ENCODE measurements at places on chromosomes 6 and 20. TPM values are rescaled to one million over a fixed set of nuclear protein-coding genes. Genes with fewer than 3 reads are reported as not detected.
A peak's percentile ranks its signal among the peaks of the same experiment; 100 is the strongest.

Gene FAM162B
- 1.2 TPM for total RNA-seq

Gene UNC5CL
- under 0.01 TPM for total RNA-seq

Gene CAGE1
- not detected for total RNA-seq

Gene C6orf58
- 1.6 TPM for total RNA-seq

Gene SLC32A1
- 7.7 TPM for total RNA-seq

Gene AVP
- not detected for total RNA-seq

Gene SGK2
- 0.41 TPM for total RNA-seq

Gene ZBP1
- not detected for total RNA-seq

Gene IPCEF1
- 10.6 TPM for total RNA-seq

Gene CST4
- not detected for total RNA-seq

Gene ANGPT4
- not detected for total RNA-seq

Gene PPP1R14C
- total RNA-seq = 59.1 TPM

Gene GSTA4
- 119 TPM for total RNA-seq

- DNase-seq = no peak
Measured at GRCh38 chr20:51021067-51022025, 1.6 kb downstream of the KCNG1 start.

GRCh38 chr20:3771552-3772058 lies 4.1 kb upstream of the ADISSP start:
- no peak for DNase-seq

- no peak for DNase-seq
Measured at GRCh38 chr6:139064981-139065665, 36.6 kb downstream of the ABRACL start.

GRCh38 chr6:149324428-149324827 lies 6.9 kb downstream of the TAB2 start:
- DNase-seq = no peak

- no peak for DNase-seq
Measured at GRCh38 chr20:49845060-49845459, 32.4 kb downstream of the SLC9A8 start.

- no peak for DNase-seq
Measured at GRCh38 chr20:59361411-59361810, 61.0 kb downstream of the EDN3 start.

- DNase-seq = no peak
Measured at GRCh38 chr6:21396313-21396712, 197.2 kb upstream of the SOX4 start.

DNA sequence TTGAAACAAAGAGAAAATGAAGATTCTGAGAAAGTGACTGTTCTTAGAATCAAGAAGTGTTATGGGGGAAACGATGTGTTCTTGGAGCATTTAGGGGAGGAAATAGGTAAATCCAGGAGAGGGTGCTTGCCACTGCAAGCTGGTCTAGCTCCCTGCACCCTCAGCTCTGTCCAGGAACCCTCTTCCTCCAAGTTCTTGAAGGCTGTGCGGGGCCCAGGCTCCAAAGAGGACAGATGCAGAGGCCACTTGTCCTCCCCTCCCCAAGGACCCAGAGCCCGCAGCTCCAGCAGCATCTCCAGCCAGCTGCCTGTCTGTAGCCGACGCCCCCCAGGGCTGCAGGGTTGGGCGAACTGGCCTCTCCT lies 87.9 kb downstream of the CDC5L start:
- DNase-seq = no peak

GRCh38 chr6:49541936-49542335 lies 8.5 kb upstream of the C6orf141 start:
- DNase-seq = no peak

DNA sequence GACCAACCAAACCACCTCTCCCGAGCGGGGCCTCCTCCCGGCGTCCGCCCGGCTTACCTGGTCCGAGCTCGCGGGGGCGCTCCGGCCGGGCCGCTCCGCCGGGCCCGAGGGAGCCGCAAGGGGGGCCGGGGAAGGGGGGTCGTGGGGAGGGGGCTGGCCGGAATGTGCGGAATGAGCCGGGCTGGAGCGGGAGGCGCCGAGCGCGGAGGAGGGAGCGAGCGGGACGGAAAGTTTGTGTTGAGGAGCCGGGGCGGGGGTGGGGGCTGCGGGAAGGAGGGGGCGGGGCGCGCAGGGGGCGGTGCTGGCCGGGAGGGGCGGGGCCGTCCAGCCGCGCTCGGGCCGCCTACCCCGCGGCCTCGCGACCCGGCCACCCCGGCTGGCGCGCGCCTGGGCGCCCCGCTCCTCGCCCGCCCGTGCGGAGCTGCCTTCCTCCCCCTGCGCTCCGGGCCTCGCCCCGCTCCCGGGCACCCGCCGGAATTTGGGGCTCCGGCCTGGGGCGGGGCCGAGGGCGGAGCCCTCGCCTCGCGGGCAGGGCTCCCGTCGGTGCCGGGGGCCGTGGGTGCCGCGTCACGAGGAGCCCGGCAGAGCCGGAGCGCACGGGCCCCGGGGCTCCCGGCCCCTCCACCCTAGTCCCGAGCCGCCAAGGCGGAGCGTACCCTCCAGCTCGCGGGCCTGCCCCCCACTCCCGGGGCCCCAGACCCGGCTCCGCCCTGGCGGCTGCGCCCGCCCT lies at the start of gene TEAD3:
TSS of gene TEAD3 (minus strand) at position 239 of the 730 bp plus-strand sequence.
- DNase-seq = peak; percentile 88

DNA sequence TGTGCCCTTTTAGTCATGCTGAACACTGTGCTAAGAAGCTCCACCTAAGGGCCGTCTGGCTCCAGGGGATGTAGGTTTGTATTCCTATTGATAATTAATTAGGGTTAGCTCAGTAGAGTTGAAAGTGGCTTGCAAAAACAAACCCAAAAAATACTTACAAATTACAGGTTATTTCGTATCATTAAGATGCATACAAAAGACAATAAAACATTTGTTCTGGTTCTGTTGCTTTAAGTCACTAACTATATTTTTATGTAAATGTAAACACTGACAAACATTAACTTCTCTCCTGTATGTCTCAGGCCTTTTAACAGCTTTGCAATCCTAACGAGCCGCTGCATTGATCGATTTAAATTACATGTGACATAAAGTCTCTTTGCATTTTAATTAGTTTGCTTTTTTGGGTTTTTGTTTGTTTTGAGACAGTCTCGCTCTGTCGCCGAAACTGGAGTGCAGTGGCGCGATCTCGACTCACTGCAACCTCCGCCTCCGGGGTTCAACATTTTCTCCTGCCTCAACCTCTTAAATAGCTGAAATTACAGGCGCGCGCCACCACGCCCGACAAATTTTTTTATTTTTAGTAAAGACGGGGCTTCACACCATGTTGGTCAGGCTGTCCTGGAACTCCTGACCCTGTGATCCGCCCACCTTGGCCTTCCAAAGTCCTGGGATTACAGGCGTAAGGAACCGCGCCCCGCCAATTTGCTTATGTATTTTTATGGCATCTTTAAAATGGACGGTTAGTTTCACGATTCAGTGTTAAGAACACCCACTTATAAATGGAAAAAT lies 110.9 kb downstream of the HFE start:
- DNase-seq = no peak

GRCh38 chr6:109305028-109305427 lies 77.2 kb downstream of the CD164 start:
- DNase-seq = no peak

DNA sequence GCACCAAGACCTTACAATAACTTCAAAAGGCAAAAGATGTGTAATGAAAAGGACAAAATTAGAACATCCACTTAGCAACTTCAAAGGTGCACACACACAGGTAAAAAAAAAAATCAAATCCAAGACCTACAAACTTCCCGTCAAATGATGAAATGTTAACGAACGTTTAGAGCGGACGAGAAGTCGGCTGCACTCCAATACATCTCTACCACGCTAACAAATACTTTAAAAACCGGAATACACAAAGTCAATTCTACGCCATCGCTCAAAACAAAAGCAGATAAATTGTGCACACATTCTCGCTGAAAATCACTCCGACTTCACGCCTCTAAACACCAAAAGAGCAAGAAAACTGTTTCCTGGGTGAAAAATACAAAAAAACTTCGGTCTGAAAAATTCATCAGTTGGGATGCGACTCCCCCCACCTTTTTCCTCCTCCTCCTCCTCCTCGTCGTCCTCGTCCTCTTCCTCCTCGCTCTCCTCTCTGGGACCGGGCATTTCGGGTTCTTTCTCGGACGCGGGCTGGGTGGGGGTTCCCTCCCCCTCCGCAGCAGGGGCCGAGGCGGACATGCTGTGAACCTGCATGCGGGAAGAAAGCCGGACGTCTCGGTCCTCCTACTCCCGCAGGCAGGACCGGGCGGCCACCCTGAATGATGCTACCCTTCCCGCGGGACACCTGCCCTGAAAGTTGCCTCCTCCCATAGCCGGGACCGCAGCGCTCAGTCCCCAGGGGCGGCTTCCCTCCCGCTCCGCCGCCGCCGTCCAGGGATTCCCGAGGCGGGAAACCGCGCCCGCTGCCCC lies 712 bp downstream of the DEK start:
- no peak for DNase-seq

GRCh38 chr6:87789198-87789899 lies 87.3 kb upstream of the AKIRIN2 start:
- DNase-seq = no peak

DNA sequence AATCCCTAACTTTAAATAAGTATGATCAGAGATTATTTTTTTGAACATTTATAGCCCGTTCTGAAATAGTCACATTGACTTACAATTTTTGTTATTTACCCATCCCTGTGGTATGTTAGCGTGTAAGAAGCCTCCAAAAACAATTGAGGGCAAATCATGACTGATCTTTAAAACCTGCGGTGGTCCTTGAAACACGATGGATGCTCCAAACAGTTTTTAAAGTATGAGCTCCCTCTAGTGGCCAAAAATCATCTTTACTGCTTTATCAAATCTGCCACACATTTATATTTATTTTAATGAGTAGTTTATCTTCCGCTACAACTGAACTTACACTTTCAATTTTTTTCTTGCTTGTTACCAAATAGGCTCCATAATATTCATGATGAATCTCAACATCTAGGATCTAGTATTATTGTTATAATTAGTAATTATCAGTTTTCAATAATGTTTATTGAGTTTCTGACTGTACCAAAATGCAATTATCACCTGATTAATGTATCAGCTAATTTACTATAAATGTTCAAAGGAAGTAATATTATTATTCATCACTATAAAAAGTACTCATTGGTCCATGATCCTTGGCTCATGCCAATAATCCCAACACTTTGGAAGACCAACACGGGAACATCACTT lies 52.2 kb downstream of the MARCKS start:
- peak; percentile 54 for DNase-seq

GRCh38 chr6:37366910-37367309 lies 13.1 kb downstream of the RNF8 start:
- no peak for DNase-seq

- no peak for DNase-seq
Measured at GRCh38 chr6:44446626-44447300, 59.3 kb downstream of the CDC5L start.

DNA sequence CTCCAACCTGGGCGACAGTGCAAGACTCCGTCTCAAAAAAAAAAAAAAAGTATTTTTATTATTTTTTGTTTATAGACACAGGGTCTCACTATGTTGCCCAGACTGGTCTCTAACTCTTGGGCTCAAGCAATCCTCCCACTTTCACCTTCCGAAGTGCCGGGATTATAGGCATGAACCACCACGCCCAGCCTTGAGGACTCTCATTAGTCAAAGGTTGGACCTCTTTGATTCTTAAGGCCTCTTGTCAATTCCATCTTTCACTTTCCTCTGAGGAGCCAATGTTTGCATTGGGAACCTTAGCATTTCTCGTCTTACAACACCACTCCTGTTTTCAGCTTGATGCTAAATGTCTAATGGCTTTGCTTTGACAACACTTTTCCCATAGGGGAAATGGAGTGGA lies 16.1 kb upstream of the CDK19 start:
- no peak for DNase-seq

DNA sequence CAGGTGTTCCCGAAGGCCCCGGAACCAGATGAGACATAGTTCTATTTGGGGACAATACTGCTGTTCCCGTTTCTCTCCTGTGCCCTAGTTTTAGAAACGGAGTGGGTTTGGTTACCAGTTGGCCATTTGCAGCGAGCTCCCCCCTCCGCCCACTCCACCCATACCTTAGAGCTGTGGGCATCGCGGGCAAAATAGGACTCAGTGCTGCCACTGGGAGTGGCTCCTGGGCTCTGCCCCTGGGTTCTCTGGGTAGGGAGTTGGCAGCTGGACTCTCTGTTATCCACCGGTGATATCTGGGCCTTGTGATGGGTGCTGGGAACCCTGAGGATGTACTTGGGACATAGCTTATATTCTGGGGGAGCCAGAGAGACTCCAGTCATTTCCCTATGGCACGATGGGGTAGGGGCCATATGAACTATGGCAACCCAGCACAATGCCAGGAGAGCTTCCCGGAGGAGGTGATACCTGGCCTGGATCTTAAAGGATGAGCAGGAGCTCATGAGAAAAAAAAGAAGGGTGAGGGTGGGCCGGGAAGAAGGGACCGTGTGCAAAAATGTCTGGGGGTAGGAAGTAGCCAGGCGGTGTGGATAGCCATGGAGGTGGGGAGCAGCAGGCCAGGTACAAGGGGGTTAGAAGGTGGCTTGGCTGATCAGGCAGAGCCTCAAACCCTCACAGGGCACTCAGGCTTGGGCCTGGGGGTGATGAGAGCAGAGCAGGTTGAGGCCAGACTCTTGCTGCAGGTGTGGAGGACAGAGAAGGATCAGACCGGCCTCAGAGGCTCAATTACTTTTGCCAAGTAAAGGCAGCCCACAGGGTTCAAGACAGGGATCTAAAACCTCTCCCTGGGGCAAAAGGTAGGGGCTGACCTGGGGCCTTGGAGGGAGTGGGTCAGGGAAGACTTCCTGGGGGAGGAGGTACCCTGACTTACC lies 9.6 kb downstream of the SRC start:
- no peak for DNase-seq

- no peak for DNase-seq
Measured at GRCh38 chr6:159043947-159044346, 844 bp downstream of the TAGAP start.

DNA sequence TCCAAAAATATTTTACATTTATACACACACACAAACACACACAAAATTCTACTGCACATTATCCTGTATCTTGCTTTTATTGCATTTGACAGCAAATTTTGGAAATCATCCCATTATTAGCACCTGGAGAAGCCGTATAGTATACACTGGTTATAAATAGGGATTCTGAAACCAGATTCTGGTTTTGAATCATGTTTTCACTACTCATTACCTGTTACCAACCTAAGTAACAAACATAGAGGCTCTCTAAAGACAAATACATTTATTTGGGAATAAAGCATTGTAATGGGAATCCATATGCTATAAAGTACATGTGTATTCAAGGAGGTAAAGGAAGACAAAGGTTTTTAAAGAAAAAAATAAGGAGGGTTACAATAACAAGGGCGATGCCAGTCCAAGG lies 106.8 kb downstream of the OR2B2 start:
- no peak for DNase-seq

- no peak for DNase-seq
Measured at GRCh38 chr20:8393381-8393780, 261.3 kb downstream of the PLCB1 start.

DNA sequence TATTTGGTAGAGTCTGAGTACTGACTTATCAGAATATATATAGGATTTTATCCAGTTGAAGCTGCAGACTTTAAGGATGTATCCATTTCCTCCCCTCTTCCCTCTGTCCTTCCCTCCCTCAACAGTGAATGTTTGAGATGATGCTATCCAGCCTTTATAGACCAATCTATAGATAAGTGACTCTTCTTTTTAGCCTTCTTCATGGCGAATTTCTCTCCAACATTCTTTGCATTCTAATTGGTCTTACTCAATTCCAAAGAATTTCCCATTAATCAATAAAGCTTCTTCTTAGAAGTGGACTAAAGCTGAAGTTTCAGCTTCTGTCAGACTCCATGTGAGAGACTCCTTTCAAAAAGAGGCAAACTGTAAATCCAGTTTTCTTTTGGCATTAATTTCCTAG lies 99.3 kb downstream of the AIG1 start:
- no peak for DNase-seq

GRCh38 chr20:24296477-24297261 lies 172.8 kb upstream of the SYNDIG1 start:
- DNase-seq = no peak

Data from frontal cortex (tissue), 4 donors.